ENCODE measurements at places on chromosomes 4 and X. TPM values are rescaled to one million over a fixed set of nuclear protein-coding genes. Genes with fewer than 3 reads are reported as not detected.

The HGFAC gene
- 4.8 TPM for total RNA-seq

The C4orf54 gene
- total RNA-seq: not detected

The STATH gene
- not detected for total RNA-seq

The AMBN gene
- total RNA-seq: 3.8 TPM

DNA sequence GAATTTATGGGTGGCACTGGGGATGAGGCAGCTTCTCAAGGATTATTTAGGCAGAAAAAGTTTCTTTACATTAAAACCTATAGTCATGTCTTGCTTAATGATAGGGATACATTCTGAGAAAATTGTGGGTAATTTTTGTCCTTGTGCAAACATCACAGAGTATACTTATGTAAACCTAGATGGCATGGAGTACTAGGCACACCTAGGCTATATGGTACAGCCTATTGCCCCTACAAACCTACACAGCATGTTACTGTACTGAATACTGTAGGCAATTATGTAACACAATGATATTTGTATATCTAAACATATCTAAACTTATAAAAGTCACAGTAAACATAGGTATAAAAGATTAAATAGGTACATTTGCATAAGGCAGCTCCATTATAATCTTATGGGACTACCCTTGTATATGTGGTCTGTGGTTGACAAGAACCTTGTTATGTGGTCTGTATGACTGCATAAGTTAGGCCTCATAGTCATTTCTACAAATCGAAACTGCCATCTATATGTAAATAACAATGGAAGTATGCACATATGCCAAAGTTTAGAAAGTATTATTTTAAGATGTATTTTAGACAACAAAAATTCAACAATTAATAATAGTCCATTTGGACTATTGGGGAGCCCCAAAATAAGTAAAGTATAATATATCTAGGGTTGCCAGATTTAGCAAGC is 87.3 kb downstream of the CFAP299 start:
- H3K36me3 ChIP-seq: no peaks in the 10 kb centered on the region
- no peak overlapping the region for H3K4me3 ChIP-seq
- no peaks in the 10 kb centered on the region for H3K27me3 ChIP-seq
- no peak overlapping the region for H3K27ac ChIP-seq
- no peak for DNase-seq

- H3K36me3 ChIP-seq: no peaks in the 10 kb centered on the region
- H3K27ac ChIP-seq: no peak overlapping the region
- DNase-seq: no peak
Measured at GRCh38 chrX:105738162-105738561, 84.2 kb upstream of the NRK start.

DNA sequence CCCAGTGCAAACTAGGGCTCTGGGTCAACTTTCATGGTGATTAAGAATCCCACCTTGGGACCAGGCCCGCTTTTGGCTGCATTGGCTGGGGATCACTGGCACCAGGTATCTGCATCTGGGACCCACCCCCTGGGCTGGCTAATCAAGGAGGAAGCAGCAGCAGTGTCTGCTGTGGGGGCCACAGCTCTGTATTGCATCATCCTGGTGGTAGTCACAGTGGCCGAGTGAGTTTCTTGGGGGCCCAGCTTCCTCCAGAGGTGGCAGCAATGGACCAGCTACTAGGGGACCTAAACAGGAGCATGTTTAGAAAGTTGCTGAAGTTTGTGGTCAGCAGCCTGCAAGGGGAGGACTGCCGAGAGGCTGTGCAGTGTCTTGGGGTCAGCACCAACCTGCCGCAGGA is 15.7 kb downstream of the LNX1 start:
- H3K4me3 ChIP-seq: no peak overlapping the region
- DNase-seq: no peak
- H3K4me1 ChIP-seq: no peaks in the 10 kb centered on the region
- no peaks in the 10 kb centered on the region for H3K36me3 ChIP-seq

GRCh38 chr4:5976431-5976830 is 41.8 kb downstream of the C4orf50 start:
- no peak overlapping the region for H3K27ac ChIP-seq
- H3K27me3 ChIP-seq: no peaks in the 10 kb centered on the region
- peak; percentile 62 for DNase-seq
- no peak overlapping the region for H3K4me3 ChIP-seq
- H3K4me1 ChIP-seq: peaks cover 23% of the 10 kb centered on the region

GRCh38 chrX:2647627-2648026 is 43.5 kb upstream of the CD99 start:
- no peak overlapping the region for H3K4me3 ChIP-seq
- no peak for DNase-seq
- H3K27ac ChIP-seq: no peak overlapping the region
- H3K27me3 ChIP-seq: no peaks in the 10 kb centered on the region
- H3K4me1 ChIP-seq: peaks cover 10% of the 10 kb centered on the region

DNA sequence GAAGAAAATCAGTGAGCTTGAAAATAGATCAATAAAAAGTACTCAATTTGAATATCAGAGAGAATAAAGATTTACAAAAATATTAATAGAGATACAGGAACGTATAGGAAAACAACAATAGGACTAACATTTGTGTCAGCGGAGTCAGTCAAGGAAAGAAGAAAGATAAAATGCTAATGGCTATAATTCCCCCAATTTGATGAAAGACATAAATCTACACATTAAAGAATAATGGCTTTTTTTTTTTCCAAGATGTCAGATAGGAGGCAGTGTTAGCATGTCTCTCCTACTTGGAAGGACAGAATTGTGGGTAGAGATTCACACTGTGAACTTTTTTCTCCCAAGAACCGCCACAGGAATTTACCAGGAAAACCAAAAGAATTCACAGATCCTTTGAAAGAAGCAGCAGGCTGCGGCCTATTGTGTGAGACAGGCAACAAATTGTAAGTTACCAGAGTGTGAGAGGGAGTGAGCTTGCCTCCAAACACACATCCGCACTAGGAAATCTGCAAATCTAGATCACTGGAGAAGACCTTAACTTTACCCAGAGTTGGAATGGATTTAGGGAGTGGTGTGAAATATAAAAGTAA is 249.9 kb downstream of the PRDM5 start:
- no peaks in the 10 kb centered on the region for H3K27me3 ChIP-seq
- H3K4me1 ChIP-seq: no peaks in the 10 kb centered on the region
- H3K36me3 ChIP-seq: no peaks in the 10 kb centered on the region
- no peak overlapping the region for H3K27ac ChIP-seq
- DNase-seq: no peak

- no peaks in the 10 kb centered on the region for H3K36me3 ChIP-seq
- H3K4me1 ChIP-seq: peaks cover 6% of the 10 kb centered on the region
- H3K27me3 ChIP-seq: peaks cover 20% of the 10 kb centered on the region
- peak overlapping the region; percentile 77 for H3K4me3 ChIP-seq
Measured at GRCh38 chrX:18424482-18425198, 768 bp upstream of the CDKL5 start.

GRCh38 chr4:101102114-101102742 is 245.1 kb downstream of the PPP3CA start:
- H3K27me3 ChIP-seq: no peaks in the 10 kb centered on the region
- peak overlapping the region; percentile 3 for H3K27ac ChIP-seq
- H3K4me1 ChIP-seq: peaks cover 56% of the 10 kb centered on the region
- H3K36me3 ChIP-seq: peaks cover 5% of the 10 kb centered on the region
- peak; percentile 32 for DNase-seq

- no peak for DNase-seq
- no peak overlapping the region for H3K27ac ChIP-seq
- H3K27me3 ChIP-seq: no peaks in the 10 kb centered on the region
- H3K4me3 ChIP-seq: no peak overlapping the region
Measured at GRCh38 chrX:23483396-23483795, 148.7 kb downstream of the PTCHD1 start.

GRCh38 chrX:69501429-69501828 is 2.7 kb upstream of the NALF2 start:
- no peak overlapping the region for H3K27ac ChIP-seq
- no peaks in the 10 kb centered on the region for H3K36me3 ChIP-seq
- no peaks in the 10 kb centered on the region for H3K4me1 ChIP-seq
- no peak overlapping the region for H3K4me3 ChIP-seq

GRCh38 chrX:110877326-110877725 is 81.7 kb upstream of the CHRDL1 start:
- no peaks in the 10 kb centered on the region for H3K4me1 ChIP-seq
- no peak overlapping the region for H3K4me3 ChIP-seq
- H3K27ac ChIP-seq: no peak overlapping the region
- H3K36me3 ChIP-seq: no peaks in the 10 kb centered on the region
- DNase-seq: no peak

GRCh38 chr4:128286474-128287058 is 1.0 kb downstream of the PGRMC2 start:
- H3K36me3 ChIP-seq: no peaks in the 10 kb centered on the region
- peak overlapping the region; percentile 84 for H3K4me3 ChIP-seq
- H3K27ac ChIP-seq: peak overlapping the region; percentile 78
- no peaks in the 10 kb centered on the region for H3K27me3 ChIP-seq
- peak; percentile 59 for DNase-seq

GRCh38 chr4:3389233-3390215 is 52.2 kb upstream of the HGFAC start:
- H3K4me3 ChIP-seq: no peak overlapping the region
- H3K27ac ChIP-seq: no peak overlapping the region
- no peak for DNase-seq
- peaks cover 13% of the 10 kb centered on the region for H3K4me1 ChIP-seq
